ENCODE measurements at places on chromosomes 11 and 22. TPM values are rescaled to one million over a fixed set of nuclear protein-coding genes. Genes with fewer than 3 reads are reported as not detected.

The ZP1 gene
- total RNA-seq, result not detected

The XKR3 gene
- not detected for total RNA-seq

The GGT5 gene
- total RNA-seq, result 0.30 TPM

The LRRN4CL gene
- total RNA-seq, result 0.08 TPM

The PRODH gene
- 0.72 TPM for total RNA-seq

The ACRV1 gene
- total RNA-seq, result not detected

The TPBGL gene
- not detected for total RNA-seq

The ABCG4 gene
- total RNA-seq, result 0.08 TPM

The SCN3B gene
- under 0.01 TPM for total RNA-seq

The NRXN2 gene
- total RNA-seq, result 0.04 TPM

The RAB36 gene
- total RNA-seq, result 1.4 TPM

The PHLDA2 gene
- total RNA-seq, result 70.2 TPM

The LARGE1 gene
- total RNA-seq, result 5.5 TPM

The GAL gene
- 6.1 TPM for total RNA-seq

The RASD2 gene
- under 0.01 TPM for total RNA-seq

The SEC14L2 gene
- 76.5 TPM for total RNA-seq

The USP2 gene
- total RNA-seq, result 0.84 TPM

The GAS2 gene
- 2.2 TPM for total RNA-seq

The CTTN gene
- total RNA-seq, result 233 TPM

The OR51B5 gene
- total RNA-seq, result not detected

The MRPL16 gene
- 76.1 TPM for total RNA-seq

The ETS1 gene
- total RNA-seq, result 88.0 TPM

The VSIG2 gene
- not detected for total RNA-seq

The MRPL48 gene
- total RNA-seq, result 67.7 TPM

The LMNTD2 gene
- total RNA-seq, result 3.0 TPM

The NLRP6 gene
- not detected for total RNA-seq

The RCOR2 gene
- total RNA-seq, result 0.23 TPM

The VSIG10L2 gene
- total RNA-seq, result not detected

The GPHA2 gene
- not detected for total RNA-seq

The CCDC15 gene
- 11.2 TPM for total RNA-seq

The STT3A gene
- total RNA-seq, result 180 TPM

The ABCC8 gene
- total RNA-seq, result not detected

The LMO2 gene
- 1.1 TPM for total RNA-seq

The TCP11L1 gene
- total RNA-seq, result 37.7 TPM

The DBX1 gene
- not detected for total RNA-seq

The ACTN3 gene
- not detected for total RNA-seq

The TMEM86A gene
- 0.72 TPM for total RNA-seq

The ZNF195 gene
- total RNA-seq, result 20.7 TPM

The CFAP300 gene
- 5.9 TPM for total RNA-seq

The MS4A7 gene
- total RNA-seq, result not detected

The PLAAT3 gene
- total RNA-seq, result not detected

The OR52I1 gene
- not detected for total RNA-seq

The P2RY6 gene
- not detected for total RNA-seq

The SYTL2 gene
- total RNA-seq, result 0.39 TPM

The RIBC2 gene
- 0.87 TPM for total RNA-seq

The SCGB1D1 gene
- not detected for total RNA-seq

The RAG1 gene
- total RNA-seq, result 0.94 TPM

The GP1BB gene
- total RNA-seq, result 2.8 TPM

The OR4X1 gene
- total RNA-seq, result not detected

The PAX6 gene
- total RNA-seq, result not detected

The MYBPC3 gene
- total RNA-seq, result not detected
